ENCODE measurements at places on chromosomes 3 and 15. TPM values are rescaled to one million over a fixed set of nuclear protein-coding genes. Genes with fewer than 3 reads are reported as not detected.

DNA sequence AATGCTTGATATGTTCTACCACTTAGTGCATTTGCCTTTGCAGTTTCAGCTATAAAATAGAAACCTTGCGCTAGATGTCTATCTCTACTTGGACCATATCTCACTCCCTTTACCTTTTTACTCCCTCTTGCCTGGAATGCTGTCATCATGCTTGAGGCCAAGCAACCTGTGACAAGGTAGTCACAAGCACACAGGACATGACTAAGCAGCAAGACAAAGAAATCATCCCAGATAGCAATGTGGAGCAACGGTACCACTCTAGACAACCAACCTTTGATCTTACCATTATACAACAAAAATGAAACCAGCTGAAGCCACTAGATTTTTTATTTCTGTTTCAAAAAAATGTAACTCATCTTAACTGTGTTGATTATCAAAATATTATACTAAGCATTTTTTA lies 50.5 kb upstream of the SPSB4 start:
- no peak for DNase-seq

Gene IQCF6
- not detected for polyA plus RNA-seq

GRCh38 chr3:119586733-119587172 lies 7.5 kb downstream of the ADPRH start:
- DNase-seq = no peak

Gene ANKUB1
- 1.3 TPM for polyA plus RNA-seq

DNA sequence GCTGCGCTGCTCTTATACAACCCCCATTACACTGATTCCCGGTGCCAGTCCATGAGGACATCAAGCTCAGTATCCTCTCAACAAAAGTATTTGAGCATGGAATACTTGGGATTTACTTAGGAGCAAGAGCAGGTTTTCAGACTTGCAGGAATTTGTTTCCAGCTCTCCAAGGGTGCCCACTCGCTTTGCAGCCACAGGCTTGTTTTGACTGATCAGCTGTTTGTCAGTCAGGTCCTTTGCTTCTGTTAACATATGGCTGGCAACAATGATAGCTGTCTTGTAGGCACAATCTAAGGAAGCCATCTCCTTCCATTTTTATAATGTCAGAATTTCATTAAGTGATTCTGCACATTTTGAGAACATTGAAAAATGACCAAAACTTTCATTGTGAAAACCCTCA lies 38.2 kb upstream of the MCF2L2 start:
- DNase-seq = no peak

DNA sequence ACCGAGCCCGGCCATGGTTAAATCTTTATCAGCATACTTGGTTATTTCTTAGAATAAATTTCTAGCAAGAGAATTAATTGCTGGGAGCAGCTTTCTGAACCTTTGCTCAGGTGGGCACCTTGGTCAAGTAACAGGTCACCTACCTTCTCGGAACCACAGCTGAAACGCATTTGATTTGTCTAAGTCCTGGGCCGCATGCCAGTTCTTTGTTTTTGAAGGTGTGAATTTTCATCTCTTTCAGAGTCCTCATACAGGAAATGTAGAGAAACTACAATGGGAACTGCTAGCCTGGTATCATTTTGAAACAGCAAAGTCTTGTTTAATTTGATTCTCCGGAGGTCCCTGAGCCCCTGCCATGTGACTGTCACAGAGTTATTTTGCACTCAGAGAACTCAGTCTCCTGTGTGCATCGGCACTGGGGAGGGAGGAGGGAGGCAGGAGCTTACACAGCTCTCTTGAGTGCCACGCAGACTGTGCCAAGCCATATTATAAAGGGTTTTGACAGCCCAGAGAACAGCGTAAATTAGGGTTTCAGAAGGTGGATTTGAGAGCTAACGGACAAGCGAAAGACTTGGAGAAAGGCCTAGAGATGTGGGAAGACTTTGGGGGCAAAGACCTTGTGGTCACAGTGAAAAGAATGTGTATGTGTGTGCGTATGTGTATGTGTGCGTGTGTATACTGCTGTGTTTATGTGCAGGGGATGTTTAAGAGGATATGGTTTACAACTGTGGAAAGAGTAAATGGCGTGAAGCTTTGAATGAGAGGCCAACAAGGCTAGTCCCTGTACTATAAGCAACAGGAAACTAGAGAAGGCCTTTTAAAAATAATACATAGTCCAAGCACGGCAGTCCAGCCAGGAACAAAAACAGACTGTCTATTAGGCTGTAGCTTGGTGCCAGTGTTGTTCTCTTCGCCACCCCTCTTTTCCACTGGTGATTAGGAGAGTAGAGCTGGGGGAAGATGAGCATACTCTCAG lies 61.8 kb upstream of the ATP13A3 start:
- DNase-seq = no peak

DNA sequence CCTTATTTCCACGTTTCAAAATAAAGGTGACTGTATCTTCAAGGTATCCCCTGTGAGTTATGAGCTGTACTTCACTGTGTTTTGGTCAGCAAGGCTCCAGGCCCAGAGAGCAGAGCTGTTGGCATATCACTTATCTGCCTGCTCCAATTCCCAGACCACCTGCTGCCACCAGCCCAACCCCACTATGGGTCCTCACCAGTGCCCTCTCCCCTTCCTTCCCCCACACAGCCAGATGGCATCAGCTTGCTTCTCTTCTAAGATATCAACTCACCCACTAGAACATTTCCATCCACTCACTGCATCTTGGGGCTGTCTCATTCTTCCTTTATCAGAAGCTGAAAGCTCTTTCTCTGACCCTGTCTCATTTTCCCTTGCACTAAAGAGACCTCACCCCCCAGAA lies 136.9 kb upstream of the EIF1B start:
- DNase-seq = no peak

DNA sequence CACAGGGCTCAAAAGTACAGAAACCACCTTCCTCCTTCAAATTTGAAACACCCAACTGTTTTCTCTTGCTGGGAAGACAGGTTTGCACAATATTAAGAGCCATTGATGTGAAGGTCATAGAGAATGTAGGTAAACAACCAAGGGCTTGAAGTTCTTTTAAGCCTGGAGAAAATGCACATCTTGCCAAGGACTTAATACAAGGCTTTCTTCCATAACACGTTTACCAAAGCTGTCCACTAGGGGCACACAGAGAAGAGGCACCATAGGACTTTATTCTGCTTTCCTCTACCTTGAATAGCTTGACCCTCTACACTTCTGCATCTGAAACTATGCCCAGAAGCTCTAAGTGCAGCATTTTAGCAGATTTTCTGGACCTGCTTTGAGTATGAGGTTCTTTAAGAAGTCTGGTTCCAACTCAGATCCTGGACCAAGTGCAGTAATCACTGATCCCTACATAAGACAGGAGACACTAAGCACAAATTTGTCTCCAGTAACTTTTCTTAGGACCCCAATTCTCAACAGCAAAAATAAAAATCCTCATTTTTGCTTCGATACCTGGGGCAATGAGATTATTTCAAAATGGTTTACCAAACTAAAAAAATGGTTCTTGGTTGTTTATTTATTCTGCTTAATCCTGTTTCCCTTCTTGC lies 138.0 kb downstream of the FBN1 start:
- DNase-seq = peak; percentile 60

- no peak for DNase-seq
Measured at GRCh38 chr3:192366916-192367315, 360.4 kb downstream of the FGF12 start.

Gene SRPRB
- 35.9 TPM for polyA plus RNA-seq
